ENCODE measurements at places on chromosomes 1 and 21.

GRCh38 chr1:173476197-173476664 lies 904 bp upstream of the PRDX6 start:
- no peak for DNase-seq

- DNase-seq = no peak
Observed at GRCh38 chr1:155081472-155082300, 3.0 kb downstream of the EFNA3 start.

DNA sequence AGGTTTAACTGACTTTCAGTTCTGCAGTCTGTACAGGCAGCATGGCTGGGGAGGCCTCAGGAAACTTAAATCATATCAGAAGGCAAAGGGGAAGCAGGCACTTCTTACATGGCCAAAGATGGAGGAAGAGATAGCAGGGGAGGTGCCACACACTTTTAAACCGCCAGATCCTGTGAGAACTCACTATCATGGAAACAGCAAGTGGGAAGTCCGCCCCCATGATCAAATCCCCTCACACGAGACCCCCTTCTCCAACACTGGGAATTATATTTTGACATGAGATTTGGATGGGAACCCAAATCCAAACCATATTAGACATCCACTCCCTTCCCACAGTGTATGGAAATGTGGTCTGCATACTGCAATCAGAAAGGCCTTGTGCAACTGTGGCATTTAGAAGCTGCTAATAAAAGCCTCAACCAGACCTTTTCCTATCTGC lies 148.2 kb downstream of the FCRL5 start:
- no peak for DNase-seq

DNA sequence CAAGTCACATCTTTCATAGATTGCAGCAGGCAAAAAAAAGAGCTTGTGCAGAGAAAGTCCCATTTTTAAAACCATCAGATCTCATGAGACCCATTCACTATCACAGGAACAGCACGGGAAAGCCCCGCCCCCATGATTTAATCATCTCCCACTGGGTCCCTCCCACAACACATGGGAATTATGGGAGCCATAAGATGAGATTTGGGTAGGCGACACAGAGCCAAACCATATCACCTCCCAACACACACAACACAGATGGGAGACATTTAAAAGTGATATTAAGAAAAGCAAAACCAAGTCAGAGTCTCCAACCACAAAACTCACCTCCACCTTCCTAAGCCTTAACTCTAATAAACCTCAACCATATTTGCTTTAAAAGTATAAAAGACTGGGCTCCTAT lies 61.5 kb upstream of the TIAM1 start:
- no peak for DNase-seq

DNA sequence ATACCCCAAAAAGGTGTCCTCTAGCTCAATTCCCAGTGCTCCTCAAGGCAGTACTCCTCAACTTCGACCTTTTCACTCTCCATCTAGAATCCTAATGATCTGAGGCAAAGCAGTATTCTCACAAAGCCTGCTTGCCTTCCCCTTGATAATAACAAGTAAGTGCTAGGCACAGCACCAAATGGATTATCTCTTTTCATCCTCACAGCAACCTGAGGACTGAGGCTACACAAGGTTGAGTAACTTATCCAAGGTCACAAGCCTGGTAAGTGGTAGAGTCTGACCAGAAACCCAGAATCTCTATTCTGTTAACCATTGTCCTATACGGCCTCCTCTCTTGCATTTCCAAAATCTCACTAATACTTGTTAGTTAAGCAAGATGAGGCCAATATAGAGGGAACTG lies 5.1 kb downstream of the SYDE2 start:
- peak; percentile 34 for DNase-seq
